ENCODE measurements at places on chromosomes 2 and 18.

GRCh38 chr18:12904012-12904516 is 20.0 kb upstream of the PTPN2 start:
- peak; percentile 51 for DNase-seq

- DNase-seq: no peak
These were observed 45.4 kb downstream of the CHN1 start for GRCh38 chr2:174959787-174960186.

DNA sequence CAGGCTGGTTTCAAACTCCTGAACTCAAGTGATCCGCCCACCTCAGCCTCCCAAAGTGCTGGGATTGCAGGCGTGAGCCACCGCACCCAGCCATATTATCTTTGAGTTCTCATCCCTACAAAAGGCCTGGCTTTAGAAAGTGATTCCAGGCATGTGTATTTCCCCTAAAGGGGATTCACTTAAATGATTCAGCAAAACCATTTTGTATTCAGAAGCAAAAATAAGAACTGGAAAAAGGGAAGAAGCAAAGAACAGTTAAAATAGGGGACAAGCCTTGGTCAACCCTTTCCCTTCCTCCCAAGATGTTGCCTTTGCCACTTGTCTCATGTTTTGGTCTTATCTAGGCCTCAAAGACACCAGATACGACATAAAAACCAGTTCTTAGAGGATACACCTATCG is 10.5 kb downstream of the TM4SF20 start:
- DNase-seq: no peak

- DNase-seq: no peak
These were observed 334.6 kb upstream of the KLHL29 start for GRCh38 chr2:23050388-23050787.

GRCh38 chr18:9221040-9221439 is 84.5 kb downstream of the ANKRD12 start:
- DNase-seq: no peak

GRCh38 chr18:34957864-34958259 is 83.4 kb upstream of the MAPRE2 start:
- no peak for DNase-seq

DNA sequence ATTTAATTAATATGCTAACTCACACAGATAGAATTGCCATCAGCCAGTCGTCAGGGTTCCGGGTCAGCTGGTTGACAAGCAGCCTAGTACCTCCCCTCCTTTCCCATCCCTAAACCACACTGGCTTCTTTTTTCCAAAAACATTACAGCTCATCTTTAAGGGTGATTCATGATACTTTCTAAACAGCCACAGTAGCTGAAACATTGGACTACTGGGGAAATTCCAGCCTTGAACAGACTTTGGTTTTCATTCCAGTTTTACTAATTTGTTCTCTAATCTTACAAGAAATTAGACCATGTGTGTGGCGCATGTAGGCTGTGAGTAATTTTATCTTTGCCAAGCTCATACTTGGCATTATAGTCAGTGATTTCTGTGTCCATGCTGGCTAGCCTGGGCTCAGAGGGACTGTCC is 110.8 kb downstream of the FMNL2 start:
- no peak for DNase-seq

GRCh38 chr2:3703236-3703756 is at the start of gene DCDC2C:
DCDC2C (plus strand) TSS chr2:3703575; CDS start chr2:3703752, 177 bp downstream.
- no peak for DNase-seq
